Naive thymus-derived CD8-positive, alpha-beta T cell (primary cell): ENCODE measurements at places on chromosomes 2 and 18. TPM values are rescaled to one million over a fixed set of nuclear protein-coding genes. Genes with fewer than 3 reads are reported as not detected.

- no peaks in the 10 kb centered on the region for H3K4me1 ChIP-seq
- H3K4me3 ChIP-seq, result no peak overlapping the region
- DNase-seq, result no peak
- no peak overlapping the region for H3K27ac ChIP-seq
- H3K36me3 ChIP-seq, result no peaks in the 10 kb centered on the region
Observed at GRCh38 chr2:111665551-111666116, 218.4 kb downstream of the ANAPC1 start.

- H3K27ac ChIP-seq, result no peak overlapping the region
- no peaks in the 10 kb centered on the region for H3K36me3 ChIP-seq
- DNase-seq, result no peak
- H3K4me3 ChIP-seq, result no peak overlapping the region
- H3K4me1 ChIP-seq, result peaks cover 8% of the 10 kb centered on the region
Observed at GRCh38 chr2:37985333-37985732, 60.2 kb downstream of the RMDN2 start.

DNA sequence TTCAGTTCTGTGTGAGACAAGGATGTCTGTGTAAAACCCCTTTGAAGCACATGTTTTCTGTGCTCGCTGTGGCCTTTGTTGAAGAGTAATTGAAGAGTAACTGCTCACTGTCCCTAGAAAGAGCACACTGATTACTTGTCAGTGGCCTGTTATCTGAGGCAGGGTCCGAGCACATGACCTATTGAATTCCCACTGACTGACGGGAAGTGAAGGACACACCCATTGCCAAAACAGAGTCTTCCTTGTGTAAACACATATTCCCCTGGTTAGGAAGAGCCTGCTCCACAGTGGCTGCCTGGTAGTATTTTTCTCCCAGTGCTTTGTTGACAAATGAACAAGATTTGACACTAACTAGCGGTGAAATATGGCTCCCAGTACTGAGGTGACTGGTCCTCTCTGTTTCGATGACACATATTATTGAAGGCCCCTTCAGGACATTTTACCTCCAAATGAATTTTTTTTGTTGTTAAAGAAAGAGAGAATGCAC is 148.5 kb upstream of the GYPC start:
- H3K4me1 ChIP-seq, result no peaks in the 10 kb centered on the region
- no peak overlapping the region for H3K27ac ChIP-seq
- no peaks in the 10 kb centered on the region for H3K27me3 ChIP-seq
- no peak overlapping the region for H3K4me3 ChIP-seq
- no peaks in the 10 kb centered on the region for H3K36me3 ChIP-seq
- no peak for DNase-seq

- H3K27ac ChIP-seq, result peak overlapping the region; percentile 51
- DNase-seq, result no peak
- H3K4me1 ChIP-seq, result peaks cover 46% of the 10 kb centered on the region
Observed at GRCh38 chr18:79428287-79428686, 32.6 kb downstream of the NFATC1 start.

- H3K4me1 ChIP-seq, result no peaks in the 10 kb centered on the region
- no peak for DNase-seq
- H3K4me3 ChIP-seq, result no peak overlapping the region
- H3K36me3 ChIP-seq, result peaks cover 20% of the 10 kb centered on the region
- H3K27me3 ChIP-seq, result no peaks in the 10 kb centered on the region
Observed at GRCh38 chr2:232225429-232225828, 153.1 kb upstream of the ALPP start.

DNA sequence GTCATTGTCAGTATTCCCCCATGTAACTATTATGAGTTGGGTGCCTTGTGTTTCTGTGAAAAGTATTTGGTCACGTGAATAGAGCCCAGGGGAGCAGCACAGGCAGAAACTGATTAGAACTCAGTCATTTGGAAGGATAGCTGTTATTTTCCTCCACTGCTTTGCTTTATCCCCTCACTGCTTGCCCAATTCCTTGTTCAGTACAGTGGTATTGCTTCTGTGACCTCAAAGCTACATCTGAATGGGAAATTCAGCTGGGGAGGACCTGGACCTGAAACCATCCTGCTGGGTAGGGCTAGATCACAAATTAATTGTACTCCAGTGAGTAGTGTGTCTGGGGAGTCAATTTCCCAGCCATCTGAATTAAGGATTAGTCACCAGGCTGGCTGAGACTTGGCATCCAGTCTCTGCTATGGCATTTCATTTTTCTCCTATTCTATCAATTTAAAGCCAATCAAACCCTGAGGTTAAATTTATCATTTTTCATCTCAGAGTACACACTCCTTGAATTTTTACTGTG is 1231.6 kb upstream of the GYPC start:
- H3K4me1 ChIP-seq, result no peaks in the 10 kb centered on the region
- no peaks in the 10 kb centered on the region for H3K36me3 ChIP-seq
- H3K27me3 ChIP-seq, result no peaks in the 10 kb centered on the region
- no peak for DNase-seq
- H3K27ac ChIP-seq, result no peak overlapping the region
- H3K4me3 ChIP-seq, result no peak overlapping the region

GRCh38 chr2:215907147-215907546 is 106.2 kb downstream of the MREG start:
- no peak for DNase-seq
- H3K4me1 ChIP-seq, result no peaks in the 10 kb centered on the region
- no peak overlapping the region for H3K4me3 ChIP-seq
- H3K36me3 ChIP-seq, result no peaks in the 10 kb centered on the region
- H3K27me3 ChIP-seq, result peaks cover 13% of the 10 kb centered on the region
- H3K27ac ChIP-seq, result no peak overlapping the region

- H3K27me3 ChIP-seq, result peaks cover 13% of the 10 kb centered on the region
- no peak for DNase-seq
- H3K36me3 ChIP-seq, result peaks cover 18% of the 10 kb centered on the region
- H3K4me3 ChIP-seq, result no peak overlapping the region
- H3K4me1 ChIP-seq, result peaks cover 19% of the 10 kb centered on the region
- no peak overlapping the region for H3K27ac ChIP-seq
Observed at GRCh38 chr2:88638743-88639142, 11.5 kb upstream of the EIF2AK3 start.

GRCh38 chr2:74194799-74195198 is 3.6 kb upstream of the MTHFD2 start:
- H3K27me3 ChIP-seq, result no peaks in the 10 kb centered on the region
- DNase-seq, result no peak
- no peak overlapping the region for H3K4me3 ChIP-seq
- H3K27ac ChIP-seq, result no peak overlapping the region
- no peaks in the 10 kb centered on the region for H3K36me3 ChIP-seq

- H3K36me3 ChIP-seq, result peaks cover 33% of the 10 kb centered on the region
- H3K4me3 ChIP-seq, result no peak overlapping the region
- H3K27ac ChIP-seq, result no peak overlapping the region
- H3K4me1 ChIP-seq, result peaks cover 17% of the 10 kb centered on the region
Observed at GRCh38 chr2:37084797-37085196, 479 bp downstream of the GPATCH11 start.

DNA sequence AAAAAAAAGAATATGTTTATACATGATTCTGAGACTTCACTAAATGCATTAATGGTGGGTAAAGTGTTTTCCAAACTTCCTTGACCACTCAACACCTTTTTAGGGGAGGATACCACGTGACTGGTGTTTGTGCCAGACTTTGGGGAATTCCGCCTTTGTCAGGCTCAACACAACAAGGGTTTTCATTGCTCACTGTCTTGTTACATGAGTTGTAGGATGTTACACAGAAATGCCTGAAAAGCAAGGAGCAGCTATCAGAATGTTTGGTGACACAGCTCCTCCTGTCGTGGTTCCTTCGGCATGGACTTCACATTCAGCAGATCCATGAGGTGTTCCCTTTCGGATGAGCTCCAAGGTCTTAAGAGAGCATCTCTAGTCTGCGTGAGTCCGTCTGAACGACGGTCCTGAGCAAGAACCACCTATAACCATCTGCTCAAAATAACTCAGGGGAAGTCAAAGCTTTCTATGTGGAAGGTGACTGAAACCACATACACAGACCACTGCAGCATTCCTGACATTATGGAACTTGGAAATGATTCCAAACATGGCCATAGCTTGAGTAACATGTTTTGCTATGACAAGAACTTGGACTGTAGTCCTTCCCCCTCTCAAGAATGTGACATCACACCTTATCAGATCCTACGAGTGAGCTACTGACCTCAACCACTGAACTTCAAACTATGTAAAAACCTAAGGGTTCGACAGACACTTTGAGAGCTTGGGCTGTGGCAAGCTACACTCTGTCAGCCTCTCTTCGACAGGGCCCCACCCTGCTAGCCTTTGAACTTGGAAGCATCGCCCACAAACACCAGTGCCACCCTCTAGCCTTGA is 57.5 kb downstream of the MCFD2 start:
- H3K27ac ChIP-seq, result no peak overlapping the region
- DNase-seq, result no peak
- H3K36me3 ChIP-seq, result no peaks in the 10 kb centered on the region
- no peaks in the 10 kb centered on the region for H3K4me1 ChIP-seq
- H3K27me3 ChIP-seq, result peaks cover under 1% of the 10 kb centered on the region
- no peak overlapping the region for H3K4me3 ChIP-seq

DNA sequence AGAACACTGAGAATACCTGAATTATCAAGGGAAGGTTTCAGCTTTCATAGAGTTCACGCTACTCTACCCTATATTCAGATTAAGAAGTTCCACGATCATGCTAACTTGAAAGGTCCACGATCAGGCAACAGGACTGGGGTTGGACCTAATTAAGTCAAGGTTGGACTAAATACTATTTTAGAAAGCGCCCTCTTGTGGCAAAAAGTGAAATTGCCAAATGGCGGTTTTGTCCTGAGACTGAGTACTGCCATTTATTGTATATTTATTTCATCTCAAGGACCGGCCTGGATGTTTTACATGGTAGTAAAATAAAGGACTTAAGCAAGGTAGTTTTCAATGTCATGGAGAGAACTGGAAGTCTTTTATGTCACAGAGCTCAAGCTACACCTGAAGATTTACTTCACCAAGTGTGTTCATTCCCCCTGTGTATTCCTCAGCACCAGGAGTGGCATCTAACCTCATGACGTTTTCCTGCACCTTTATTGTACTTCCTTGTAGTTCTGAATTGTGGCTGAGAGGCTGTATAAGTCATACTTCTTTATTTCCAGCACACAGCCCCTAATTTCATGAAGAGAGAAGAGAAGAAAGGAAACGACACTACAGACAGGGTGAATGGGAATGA is 56.8 kb downstream of the SRD5A2 start:
- peak; percentile 52 for DNase-seq
- H3K4me1 ChIP-seq, result no peaks in the 10 kb centered on the region
- peaks cover 32% of the 10 kb centered on the region for H3K27me3 ChIP-seq
- H3K4me3 ChIP-seq, result no peak overlapping the region

GRCh38 chr2:203934041-203934492 is 2.5 kb upstream of the ICOS start:
- peak overlapping the region; percentile 96 for H3K27ac ChIP-seq
- no peaks in the 10 kb centered on the region for H3K27me3 ChIP-seq
- peak overlapping the region; percentile 81 for H3K4me3 ChIP-seq
- peaks cover 37% of the 10 kb centered on the region for H3K4me1 ChIP-seq
- peaks cover 2% of the 10 kb centered on the region for H3K36me3 ChIP-seq

- H3K36me3 ChIP-seq, result peaks cover 17% of the 10 kb centered on the region
- DNase-seq, result no peak
- H3K4me3 ChIP-seq, result no peak overlapping the region
Observed at GRCh38 chr2:660586-661359, 16.4 kb downstream of the TMEM18 start.

The ANKRD29 gene
- total RNA-seq, result not detected

The SERPINB11 gene
- total RNA-seq, result not detected

The AGAP1 gene
- 0.52 TPM for total RNA-seq

The LCT gene
- total RNA-seq, result 0.22 TPM

The DCDC2C gene
- not detected for total RNA-seq

The WDPCP gene
- total RNA-seq, result 14.7 TPM

The PLB1 gene
- 0.34 TPM for total RNA-seq

The PDE11A gene
- total RNA-seq, result not detected

The LRRC30 gene
- total RNA-seq, result not detected
